Activated CD8-positive, alpha-beta memory T cell treated with anti-CD3 and anti-CD28 coated beads, Interleukin-2, amount 10 ng/mL, durations not matched to agents 7 days and 5 days (primary cell): ENCODE measurements at places on chromosomes 2 and 18.

DNA sequence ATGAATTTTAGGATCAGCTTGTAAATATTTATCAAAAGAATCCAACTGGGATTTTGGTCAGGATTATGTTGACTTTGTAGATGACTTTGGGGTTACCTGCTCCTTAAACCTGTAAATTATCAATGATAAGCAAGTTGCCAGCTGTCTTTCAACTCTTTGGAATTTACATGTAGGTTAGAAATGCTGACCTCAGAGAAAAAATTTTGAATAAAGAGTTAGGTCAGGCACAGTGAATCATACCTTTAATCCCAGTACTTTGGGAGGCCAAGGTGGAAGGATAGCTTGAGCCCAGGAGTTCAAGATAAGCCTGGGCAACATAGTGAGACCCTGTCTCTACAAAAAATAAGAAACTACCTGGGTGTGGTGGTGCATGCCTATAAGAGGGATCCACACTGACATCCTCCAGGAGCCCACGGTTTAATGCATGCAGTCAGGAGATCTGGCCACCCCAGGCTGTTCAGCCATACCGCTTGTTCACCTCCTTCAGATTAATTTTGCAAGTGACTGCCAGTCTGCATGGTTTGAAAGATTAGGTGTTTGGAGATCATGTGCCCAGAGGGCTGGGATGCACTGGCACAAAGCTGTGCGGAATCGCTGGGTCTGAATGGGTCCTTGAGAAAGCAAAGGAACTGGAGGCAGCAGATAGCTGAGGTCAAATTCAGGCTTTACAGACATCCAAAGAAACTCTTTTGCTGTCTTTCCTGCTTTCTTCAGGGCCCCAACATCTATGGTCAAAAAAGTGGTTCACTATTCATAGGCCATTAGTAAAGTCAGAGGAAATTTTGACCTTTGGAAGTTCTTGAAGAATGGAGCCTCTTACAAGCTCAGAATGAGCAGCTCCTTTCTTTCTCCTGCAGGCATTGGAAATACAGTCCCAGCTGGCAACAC is 83.4 kb upstream of the TXNDC2 start:
- no peak for DNase-seq

- peak; percentile 19 for DNase-seq
These were observed 225.8 kb upstream of the COPS8 start for GRCh38 chr2:236859908-236860307.

- DNase-seq: no peak
These were observed 55.0 kb upstream of the SERPINB2 start for GRCh38 chr18:63832470-63832869.

GRCh38 chr2:107303964-107304363 is 418.0 kb upstream of the ST6GAL2 start:
- no peak for DNase-seq
